Stimulated activated CD4-positive, alpha-beta T cell treated with anti-CD3 and anti-CD28 coated beads, Interleukin-15, amount 100 ng/mL, for 1 hour (primary cell): ENCODE measurements at places on chromosomes 4 and X.

GRCh38 chr4:102143433-102143832, 201.8 kb downstream of the SLC39A8 start:
- DNase-seq = no peak

- no peak for DNase-seq
Observed at GRCh38 chrX:129193357-129193756, 329.9 kb downstream of the SMARCA1 start.

- DNase-seq = no peak
Observed at GRCh38 chrX:112642349-112642748, 37.4 kb downstream of the LHFPL1 start.

GRCh38 chr4:117514391-117515175, 429.2 kb upstream of the TRAM1L1 start:
- DNase-seq = no peak

GRCh38 chrX:23952984-23953907, 45.4 kb downstream of the CXorf58 start:
- DNase-seq = peak; percentile 2

GRCh38 chr4:183053681-183054080, 45.4 kb upstream of the WWC2 start:
- no peak for DNase-seq
